AG09309 (cell line): ENCODE measurements at places on chromosomes 4 and X.

GRCh38 chr4:78707268-78707667 is 68.9 kb upstream of the BMP2K start:
- no peak for DNase-seq

- no peak for DNase-seq
Observed at GRCh38 chrX:122422547-122422946, 761.5 kb upstream of the GRIA3 start.

GRCh38 chrX:7446815-7447214 is 298.9 kb upstream of the PUDP start:
- no peak for DNase-seq

DNA sequence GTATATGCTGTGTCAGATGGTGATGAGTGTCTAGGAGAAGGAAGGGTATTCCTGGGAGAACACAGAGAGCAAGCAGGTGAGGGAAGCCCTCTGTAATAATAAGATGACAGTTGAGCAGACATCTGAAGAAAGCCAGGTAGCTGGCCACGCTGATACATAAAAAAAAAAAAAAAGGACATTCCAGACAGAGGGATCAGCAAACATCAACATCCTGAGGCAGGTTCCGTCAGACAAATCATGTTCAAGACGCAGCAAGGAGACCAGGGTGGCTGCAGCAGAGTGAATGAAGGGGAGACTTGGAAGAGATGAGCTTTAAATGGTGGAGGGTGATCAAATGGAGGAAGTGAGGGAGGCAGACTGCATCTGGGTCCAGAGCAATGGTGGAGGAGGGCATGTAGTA is 97.6 kb upstream of the ANXA3 start:
- DNase-seq, result no peak

DNA sequence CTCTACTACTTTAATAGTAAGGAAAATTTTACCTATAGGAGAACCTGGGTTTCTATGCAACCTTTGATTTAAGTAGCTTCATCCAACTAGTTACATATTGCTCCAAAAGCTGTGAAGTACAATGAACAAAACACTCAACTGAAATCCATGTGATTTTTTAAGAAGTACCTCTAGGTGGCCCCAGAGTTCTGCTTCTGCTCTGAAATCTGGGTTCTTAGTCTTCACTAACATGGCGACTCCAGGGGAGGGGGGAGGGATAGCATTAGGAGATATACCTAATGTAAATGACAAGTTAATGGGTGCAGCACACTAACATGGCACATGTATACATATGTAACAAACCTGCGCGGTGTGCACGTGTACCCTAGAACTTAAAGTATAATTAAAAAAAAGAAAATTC is 73.4 kb upstream of the MAGEB2 start:
- no peak for DNase-seq
